ENCODE measurements at places on chromosomes 11 and 22. TPM values are rescaled to one million over a fixed set of nuclear protein-coding genes. Genes with fewer than 3 reads are reported as not detected.

- DNase-seq, result no peak
Observed at GRCh38 chr11:130436171-130436570, 7.8 kb upstream of the ADAMTS8 start.

Gene JAML
- total RNA-seq, result 9.6 TPM

DNA sequence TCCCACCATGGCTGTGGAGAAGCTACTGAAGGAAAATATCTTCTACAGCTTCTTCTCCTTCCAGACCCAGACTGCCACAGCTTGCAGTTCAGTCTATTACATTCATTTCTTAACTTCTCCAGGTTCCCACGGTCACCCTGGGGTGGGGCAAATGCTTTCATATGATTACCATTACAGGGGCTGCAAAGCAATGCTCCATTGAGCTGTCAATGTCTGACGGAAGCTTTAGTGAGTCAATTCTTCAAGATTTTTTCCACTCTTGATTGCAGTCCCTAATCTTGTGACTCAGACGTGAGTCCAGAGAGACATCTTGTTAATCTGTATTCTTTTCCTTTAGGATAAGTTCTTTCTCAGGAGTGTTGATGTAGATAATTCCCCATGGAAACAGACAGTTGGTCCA lies 233.4 kb upstream of the DDI1 start:
- no peak for DNase-seq

Gene OR52N4
- not detected for total RNA-seq
